NCI-H1436 (cell line): ENCODE measurements at places on chromosomes 16 and 17.

DNA sequence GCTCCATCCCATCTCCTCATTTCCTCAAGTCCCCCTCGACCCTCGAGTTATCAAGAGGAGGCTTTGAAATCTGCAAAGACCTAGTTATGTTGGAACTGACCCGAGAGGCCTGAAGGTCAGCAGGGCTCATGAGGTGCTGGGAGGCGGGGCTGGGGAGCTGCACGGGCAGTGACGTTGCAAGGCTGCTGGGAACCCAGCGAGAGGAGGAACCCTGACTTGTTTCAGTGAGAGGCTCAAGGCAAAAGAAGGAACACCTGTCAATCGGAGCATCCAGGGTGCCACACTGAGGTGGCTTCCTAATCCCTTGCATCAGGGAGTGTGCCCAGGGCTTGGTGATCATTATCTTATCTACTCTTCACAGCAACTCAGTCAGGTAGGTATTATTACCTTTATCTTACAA, 86.9 kb downstream of the CDH11 start:
- no peak for DNase-seq

GRCh38 chr17:77501751-77502625, 361.2 kb downstream of the SEC14L1 start:
- no peak for DNase-seq

- no peak for DNase-seq
Measured at GRCh38 chr16:333406-334094, 19.0 kb downstream of the AXIN1 start.

DNA sequence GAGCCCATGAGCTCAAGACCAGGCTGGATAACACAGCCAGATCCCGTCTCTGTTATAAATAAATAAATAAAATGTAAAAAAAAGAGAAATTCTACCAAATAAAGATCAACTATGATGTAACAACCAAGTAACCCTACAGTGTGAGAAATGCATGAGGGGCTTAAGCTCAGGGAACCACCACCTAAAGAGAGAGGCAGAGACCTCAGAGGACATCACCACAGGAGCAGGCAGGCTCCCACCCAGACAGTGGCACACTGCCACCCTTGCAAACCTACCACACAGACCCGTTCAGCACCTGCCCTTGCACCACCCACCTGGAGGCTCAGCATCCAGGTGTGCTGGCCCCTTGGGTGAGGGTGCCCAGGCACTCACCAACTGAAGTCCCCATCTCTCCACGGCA, 45.6 kb downstream of the ANKRD11 start:
- no peak for DNase-seq
